ENCODE measurements at places on chromosomes 1 and 21. TPM values are rescaled to one million over a fixed set of nuclear protein-coding genes. Genes with fewer than 3 reads are reported as not detected.

The THEMIS2 gene
- 6.0 TPM for total RNA-seq

The DPT gene
- not detected for total RNA-seq

The ANGPTL1 gene
- total RNA-seq: 0.53 TPM

The ZFP69 gene
- total RNA-seq: 7.2 TPM

The WLS gene
- 32.0 TPM for total RNA-seq

The HSPG2 gene
- total RNA-seq: 42.0 TPM

The SWT1 gene
- total RNA-seq: 2.2 TPM

The KISS1 gene
- total RNA-seq: 12.4 TPM

The MROH7 gene
- not detected for total RNA-seq

The KLHL12 gene
- total RNA-seq: 31.4 TPM

The SLAMF9 gene
- total RNA-seq: 1.8 TPM

The LRRC53 gene
- not detected for total RNA-seq

The APOBEC4 gene
- not detected for total RNA-seq

The CTSK gene
- 3.5 TPM for total RNA-seq

The DYNLT4 gene
- not detected for total RNA-seq

The WDR47 gene
- 6.8 TPM for total RNA-seq

The TFF3 gene
- 0.40 TPM for total RNA-seq

The CELA2A gene
- not detected for total RNA-seq

The AMY1C gene
- total RNA-seq: not detected

The IL19 gene
- not detected for total RNA-seq

The PROX1 gene
- 0.38 TPM for total RNA-seq

The ST6GALNAC5 gene
- total RNA-seq: 2.3 TPM

The CCDC190 gene
- not detected for total RNA-seq

The AIRE gene
- total RNA-seq: not detected

The AGO3 gene
- total RNA-seq: 28.9 TPM

The ADPRS gene
- total RNA-seq: 53.1 TPM

The HUNK gene
- not detected for total RNA-seq

The DIO1 gene
- not detected for total RNA-seq

The S100A1 gene
- total RNA-seq: 162 TPM

The UBXN10 gene
- total RNA-seq: not detected

The TRIM67 gene
- total RNA-seq: not detected

The OLIG2 gene
- 3.8 TPM for total RNA-seq

The OR2T33 gene
- total RNA-seq: 0.32 TPM

The FCMR gene
- total RNA-seq: 0.37 TPM

The KRTAP12-2 gene
- not detected for total RNA-seq

The SRSF4 gene
- total RNA-seq: 72.2 TPM

The OR2M4 gene
- 0.08 TPM for total RNA-seq

The PALMD gene
- not detected for total RNA-seq

The C1QB gene
- total RNA-seq: not detected

The PLOD1 gene
- 176 TPM for total RNA-seq

The KCNT2 gene
- total RNA-seq: 6.0 TPM

The PLD5 gene
- total RNA-seq: 0.05 TPM

The C1orf94 gene
- total RNA-seq: 0.08 TPM

The KAZN gene
- 1.2 TPM for total RNA-seq

The NPHS2 gene
- total RNA-seq: not detected

The SAMSN1 gene
- total RNA-seq: not detected
